ENCODE measurements at places on chromosomes 6 and 20. TPM values are rescaled to one million over a fixed set of nuclear protein-coding genes. Genes with fewer than 3 reads are reported as not detected.

Gene TCP11
- 0.11 TPM for total RNA-seq

Gene DPPA5
- not detected for total RNA-seq

Gene SASH1
- 145 TPM for total RNA-seq

Gene FOXQ1
- total RNA-seq: 25.5 TPM

Gene DEFB124
- total RNA-seq: not detected

Gene CLIC5
- under 0.01 TPM for total RNA-seq

Gene SLPI
- total RNA-seq: 11.7 TPM

Gene GJA1
- 737 TPM for total RNA-seq

Gene KCNK16
- total RNA-seq: not detected

Gene TTLL9
- total RNA-seq: 0.26 TPM

Gene PNPLA1
- not detected for total RNA-seq

Gene OR2H2
- not detected for total RNA-seq

Gene SLC44A4
- total RNA-seq: 0.22 TPM

Gene SPATS1
- not detected for total RNA-seq

Gene SAMD5
- 2.8 TPM for total RNA-seq

Gene CDK5RAP1
- total RNA-seq: 15.3 TPM

Gene SLC35D3
- not detected for total RNA-seq

Gene AIF1
- total RNA-seq: not detected

Gene LTB
- total RNA-seq: not detected

Gene HAO1
- not detected for total RNA-seq

Gene CST5
- not detected for total RNA-seq
